ENCODE measurements at places on chromosomes 1 and 21. TPM values are rescaled to one million over a fixed set of nuclear protein-coding genes. Genes with fewer than 3 reads are reported as not detected.
A peak's percentile ranks its signal among the peaks of the same experiment; 100 is the strongest.

- H3K27me3 ChIP-seq, result peaks cover 45% of the 10 kb centered on the region
- no peaks in the 10 kb centered on the region for H3K36me3 ChIP-seq
- DNase-seq, result no peak
- H3K27ac ChIP-seq, result no peak overlapping the region
These were observed 34.9 kb downstream of the ST6GALNAC3 start for GRCh38 chr1:76109404-76109803.

DNA sequence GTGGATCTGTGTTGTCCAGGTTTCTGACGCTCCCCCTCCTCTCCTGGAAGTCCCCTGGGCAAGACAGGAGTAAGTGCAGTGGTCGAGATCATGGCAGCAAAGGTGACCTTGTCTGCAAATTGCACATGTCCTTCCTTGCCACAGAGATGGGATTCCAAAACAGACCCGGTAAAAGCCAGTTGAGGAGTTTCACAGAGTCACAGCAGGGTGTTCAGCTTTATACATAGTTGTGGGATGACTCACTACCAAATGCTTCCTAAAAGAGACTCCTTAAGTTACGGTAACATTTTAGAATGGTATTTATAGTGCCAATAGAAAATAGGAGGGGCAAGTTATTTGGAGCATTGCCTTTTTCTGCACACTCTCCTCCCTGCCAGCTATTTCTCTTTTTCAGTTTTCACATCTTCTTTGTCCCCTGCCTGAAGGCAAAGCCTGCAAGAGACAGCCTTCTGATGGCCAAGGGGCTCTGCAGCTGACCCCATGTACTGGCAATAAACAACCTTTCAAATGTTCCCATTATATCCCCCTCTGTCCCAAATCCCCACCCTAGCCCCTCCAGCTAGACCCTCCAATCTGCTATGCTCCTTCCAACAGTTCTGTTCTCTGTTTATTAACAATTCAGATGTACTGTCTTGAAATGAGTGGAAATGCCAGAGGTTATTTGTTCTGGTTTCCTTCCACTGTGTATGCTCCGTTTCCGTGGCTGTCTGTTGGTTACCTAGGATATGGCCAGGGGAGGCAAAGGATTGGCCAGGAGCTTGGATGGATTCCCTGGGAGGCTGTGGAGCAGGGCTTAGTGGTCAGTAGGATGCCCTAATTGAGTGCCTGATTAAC is 115.0 kb downstream of the TGFB2 start:
- no peaks in the 10 kb centered on the region for H3K27me3 ChIP-seq
- no peaks in the 10 kb centered on the region for H3K36me3 ChIP-seq
- no peak overlapping the region for H3K27ac ChIP-seq
- DNase-seq, result no peak
- H3K4me3 ChIP-seq, result no peak overlapping the region

DNA sequence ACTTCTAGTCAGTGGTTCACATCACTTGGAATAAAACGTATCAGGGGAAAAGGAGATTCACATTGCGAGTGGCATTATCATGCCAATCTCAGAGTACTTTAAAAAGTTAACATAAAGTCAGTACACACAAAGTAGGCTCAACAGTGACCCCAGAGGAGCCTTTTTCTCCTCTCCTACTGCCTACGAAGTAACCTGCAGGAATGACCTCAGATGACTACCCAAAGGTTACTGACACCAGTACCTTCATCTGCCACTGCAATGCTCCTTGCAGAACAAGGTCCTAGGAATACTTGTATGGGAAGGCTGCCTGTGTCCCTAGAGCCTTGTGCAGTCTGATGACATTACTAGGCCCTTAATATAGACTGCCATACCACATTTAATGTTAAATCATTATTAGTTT is 389.8 kb upstream of the LYPLAL1 start:
- no peaks in the 10 kb centered on the region for H3K36me3 ChIP-seq
- no peaks in the 10 kb centered on the region for H3K27me3 ChIP-seq
- no peak for DNase-seq
- no peak overlapping the region for H3K4me3 ChIP-seq

GRCh38 chr1:172154551-172154950 is 265.9 kb upstream of the C1orf105 start:
- H3K4me3 ChIP-seq, result peak overlapping the region; percentile 10
- H3K36me3 ChIP-seq, result peaks cover 13% of the 10 kb centered on the region
- peak overlapping the region; percentile 88 for H3K27ac ChIP-seq

- peaks cover 58% of the 10 kb centered on the region for H3K4me1 ChIP-seq
- peak overlapping the region; percentile 46 for H3K4me3 ChIP-seq
- peaks cover 58% of the 10 kb centered on the region for H3K27me3 ChIP-seq
- peak; percentile 55 for DNase-seq
These were observed 120.3 kb downstream of the PPIAL4G start for GRCh38 chr1:148362626-148363438.

- peaks cover 18% of the 10 kb centered on the region for H3K27me3 ChIP-seq
- no peaks in the 10 kb centered on the region for H3K36me3 ChIP-seq
- DNase-seq, result peak; percentile 44
These were observed 12.2 kb upstream of the SLC44A3 start for GRCh38 chr1:94807742-94808491.

- H3K4me3 ChIP-seq, result no peak overlapping the region
- peaks cover 10% of the 10 kb centered on the region for H3K27me3 ChIP-seq
- H3K27ac ChIP-seq, result no peak overlapping the region
- no peak for DNase-seq
These were observed 11.2 kb upstream of the VPS45 start for GRCh38 chr1:150056407-150056806.

DNA sequence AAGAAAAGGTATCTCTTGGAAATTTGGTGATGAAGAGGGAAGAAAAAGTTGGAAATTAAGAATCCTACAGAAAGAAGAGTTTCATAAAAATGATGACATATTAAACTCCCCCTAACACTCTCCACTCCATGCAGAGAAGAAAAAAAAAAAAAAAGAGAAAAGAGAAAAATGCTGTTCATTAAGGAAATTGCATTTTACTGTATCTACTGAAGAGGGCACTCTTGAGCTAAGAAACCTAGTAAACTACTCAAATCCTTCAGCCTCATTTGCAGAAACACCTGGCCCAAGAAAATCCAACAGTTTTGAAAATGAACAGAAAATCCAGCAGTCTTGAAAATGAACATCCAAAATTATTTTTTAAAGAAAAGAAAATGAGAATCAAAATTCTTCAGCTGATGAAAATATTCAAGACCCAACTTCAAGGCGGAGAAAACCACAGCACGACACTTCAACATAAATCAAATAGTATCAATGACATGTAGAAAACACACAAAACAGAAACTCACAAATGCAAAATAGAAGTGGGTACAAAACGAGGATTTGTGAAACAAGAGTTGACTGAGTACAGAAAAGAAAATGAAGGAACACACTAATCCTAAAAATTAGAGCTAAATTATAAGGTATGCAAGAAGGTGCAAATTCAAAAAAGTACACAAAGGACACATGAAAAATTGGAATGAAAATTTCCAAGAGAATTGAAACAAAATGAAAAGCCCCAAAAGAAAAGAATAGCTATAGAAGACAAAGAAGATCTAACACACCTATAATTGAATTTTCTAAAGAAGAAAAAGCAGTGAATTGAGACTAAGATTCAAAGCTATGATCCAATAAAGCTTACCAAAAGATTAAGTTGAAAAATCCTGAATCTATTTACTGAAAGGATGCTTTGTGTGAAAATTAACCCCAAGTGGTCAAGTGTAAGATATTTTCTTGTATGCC is 73.2 kb upstream of the DNAJC6 start:
- DNase-seq, result no peak
- no peak overlapping the region for H3K4me3 ChIP-seq
- peaks cover 11% of the 10 kb centered on the region for H3K27me3 ChIP-seq
- H3K4me1 ChIP-seq, result peaks cover 16% of the 10 kb centered on the region

DNA sequence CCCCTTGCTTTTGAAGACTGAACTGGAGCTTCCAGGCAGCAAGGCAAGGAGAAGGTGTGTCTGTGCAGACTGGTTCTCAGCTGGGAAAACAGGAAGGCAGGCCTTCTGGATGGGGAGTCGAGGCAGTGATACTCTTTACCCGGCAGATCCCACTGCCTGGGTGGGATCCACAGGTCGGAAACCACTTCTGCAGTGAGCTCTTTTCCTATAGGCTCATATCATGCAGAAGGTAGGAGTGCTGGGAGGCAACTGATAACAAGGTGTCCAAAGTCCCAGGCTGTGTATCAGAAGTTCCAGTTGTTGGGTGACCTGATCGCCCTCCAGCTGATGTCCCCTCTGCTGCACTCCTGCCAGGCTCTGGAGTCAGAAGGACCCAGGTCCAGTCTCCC is 17.1 kb downstream of the ACOT11 start:
- no peak for DNase-seq
- no peaks in the 10 kb centered on the region for H3K36me3 ChIP-seq
- no peak overlapping the region for H3K27ac ChIP-seq
- no peaks in the 10 kb centered on the region for H3K4me1 ChIP-seq
- no peak overlapping the region for H3K4me3 ChIP-seq
- H3K27me3 ChIP-seq, result no peaks in the 10 kb centered on the region

DNA sequence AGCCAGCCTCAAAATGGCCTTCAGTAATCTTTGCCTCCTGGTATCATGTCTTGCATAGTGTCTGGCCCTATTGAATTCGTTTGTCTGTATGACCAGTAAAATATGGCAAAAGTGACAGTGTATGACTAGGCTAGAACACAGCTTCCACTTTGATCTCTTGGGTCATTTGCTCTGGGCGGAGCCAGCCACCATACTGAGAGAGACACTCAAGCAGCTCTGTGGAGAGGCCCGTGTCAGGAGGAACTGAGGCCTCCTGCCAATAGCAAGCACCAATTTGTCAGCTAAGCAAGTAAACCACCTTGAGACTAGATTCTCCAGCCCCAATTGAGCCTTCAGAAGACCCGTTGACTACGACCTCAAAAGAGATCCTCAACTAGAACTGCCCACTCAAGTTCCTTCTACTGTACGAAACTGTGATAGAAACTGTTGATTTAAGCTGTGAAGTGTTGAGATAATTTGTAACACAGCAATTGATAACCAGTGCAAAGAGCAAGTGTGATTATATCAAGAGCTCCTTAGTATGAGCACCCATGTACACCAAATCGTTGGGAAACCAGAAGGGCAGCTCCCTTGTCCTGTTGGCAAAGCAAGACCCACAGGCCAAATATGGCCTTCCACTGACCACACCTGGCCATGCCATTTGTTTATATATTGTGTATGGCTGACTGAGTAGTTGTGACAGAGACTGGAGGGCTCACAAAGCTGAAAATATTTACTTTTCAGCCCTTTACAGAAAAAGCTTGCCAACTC is 52.7 kb upstream of the SERBP1 start:
- H3K27me3 ChIP-seq, result no peaks in the 10 kb centered on the region
- H3K27ac ChIP-seq, result no peak overlapping the region
- peaks cover 7% of the 10 kb centered on the region for H3K4me1 ChIP-seq
- DNase-seq, result no peak
- no peaks in the 10 kb centered on the region for H3K36me3 ChIP-seq

- peaks cover 52% of the 10 kb centered on the region for H3K27me3 ChIP-seq
- peaks cover 4% of the 10 kb centered on the region for H3K4me1 ChIP-seq
- H3K27ac ChIP-seq, result no peak overlapping the region
- DNase-seq, result no peak
These were observed 54.4 kb upstream of the ADARB1 start for GRCh38 chr21:45019887-45020537.

DNA sequence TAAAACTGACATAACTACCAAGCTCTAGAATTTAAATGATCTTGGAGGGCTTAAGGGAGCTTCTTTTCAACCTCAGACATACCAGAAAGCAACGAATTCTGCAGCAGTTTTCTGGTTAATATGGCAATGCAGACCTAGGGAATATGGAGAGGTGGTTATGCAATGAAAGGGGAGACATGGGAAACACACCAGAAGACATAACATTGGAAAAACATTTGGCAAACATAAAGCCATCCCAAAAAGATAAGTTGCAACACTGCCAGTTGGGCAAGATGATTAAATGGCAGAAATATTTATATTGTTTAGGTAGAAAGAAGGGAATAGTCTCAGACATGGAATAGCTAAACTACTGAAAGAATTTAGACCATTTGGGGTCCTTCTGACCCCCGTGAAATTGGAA is 104.5 kb downstream of the KCNJ6 start:
- H3K27me3 ChIP-seq, result no peaks in the 10 kb centered on the region
- no peaks in the 10 kb centered on the region for H3K4me1 ChIP-seq
- H3K36me3 ChIP-seq, result no peaks in the 10 kb centered on the region
- H3K4me3 ChIP-seq, result no peak overlapping the region

DNA sequence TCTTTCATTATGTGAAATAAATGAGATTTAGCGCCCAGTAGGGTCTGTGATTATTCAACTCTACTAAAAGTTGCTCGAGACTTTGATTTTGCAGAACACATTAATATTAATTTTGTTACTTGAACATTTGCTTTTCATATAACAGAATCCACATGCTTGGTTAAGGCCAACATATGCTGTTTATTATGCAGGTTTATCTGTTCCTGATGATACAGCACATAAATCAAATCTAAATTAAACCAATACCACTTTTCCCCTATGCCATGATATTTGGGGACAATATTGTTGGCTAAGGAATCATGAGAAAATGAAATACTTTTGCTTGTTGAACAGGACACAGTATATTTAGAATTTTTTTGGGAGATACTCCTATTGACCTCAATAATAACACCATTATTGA is 291.1 kb downstream of the USP25 start:
- H3K4me3 ChIP-seq, result no peak overlapping the region
- H3K4me1 ChIP-seq, result no peaks in the 10 kb centered on the region
- H3K36me3 ChIP-seq, result no peaks in the 10 kb centered on the region
- H3K27ac ChIP-seq, result no peak overlapping the region

GRCh38 chr1:234478152-234478480 is 863 bp downstream of the TARBP1 start:
- peaks cover 14% of the 10 kb centered on the region for H3K27me3 ChIP-seq
- DNase-seq, result peak; percentile 81
- peaks cover 8% of the 10 kb centered on the region for H3K36me3 ChIP-seq
- peak overlapping the region; percentile 77 for H3K27ac ChIP-seq

DNA sequence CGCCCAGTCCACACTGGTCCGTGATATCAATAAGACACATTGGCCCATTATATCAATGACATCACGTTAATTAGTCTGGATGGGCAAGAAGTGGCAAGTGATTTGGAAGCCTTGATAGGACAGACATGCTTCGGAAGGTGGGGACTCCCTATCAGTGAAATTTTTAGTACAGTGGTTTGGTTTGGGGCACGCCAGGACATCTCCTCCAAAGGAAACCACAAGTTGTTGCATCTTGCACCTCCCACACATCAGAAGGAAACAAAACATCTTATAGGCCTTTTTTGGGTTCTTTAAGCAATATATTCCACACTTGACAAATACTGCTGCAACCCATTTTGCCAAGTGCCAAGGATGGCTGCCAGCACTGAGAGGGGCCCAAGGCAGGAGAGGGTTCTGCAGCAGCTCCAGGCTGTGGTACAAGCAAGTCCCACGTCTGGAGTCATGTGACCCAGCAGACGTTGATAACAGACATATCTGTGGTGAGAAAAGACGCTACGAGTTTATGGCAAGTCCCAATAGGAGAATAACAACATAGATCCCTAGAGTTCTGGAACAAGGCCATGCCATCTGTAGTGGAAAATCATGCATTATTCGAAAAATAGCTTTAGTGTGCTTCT is 95.3 kb upstream of the DISP3 start:
- peaks cover 46% of the 10 kb centered on the region for H3K27me3 ChIP-seq
- H3K4me1 ChIP-seq, result peaks cover 16% of the 10 kb centered on the region
- no peak for DNase-seq
- H3K36me3 ChIP-seq, result peaks cover 3% of the 10 kb centered on the region
- no peak overlapping the region for H3K27ac ChIP-seq

GRCh38 chr21:45802425-45802824 is 158.9 kb downstream of the PCBP3 start:
- H3K27me3 ChIP-seq, result peaks cover 7% of the 10 kb centered on the region
- H3K4me3 ChIP-seq, result no peak overlapping the region
- no peaks in the 10 kb centered on the region for H3K36me3 ChIP-seq
- DNase-seq, result no peak
- no peaks in the 10 kb centered on the region for H3K4me1 ChIP-seq
- H3K27ac ChIP-seq, result no peak overlapping the region

The CRYBG2 gene
- 8.6 TPM for total RNA-seq

The FAM72A gene
- total RNA-seq, result 36.3 TPM

The NIBAN1 gene
- 55.5 TPM for total RNA-seq

The ZNHIT6 gene
- total RNA-seq, result 18.8 TPM

The CERS2 gene
- 144 TPM for total RNA-seq

Data from activated CD8-positive, alpha-beta memory T cell treated with anti-CD3 and anti-CD28 coated beads, Interleukin-2, amount 10 ng/mL, durations not matched to agents 7 days and 5 days (primary cell).